ENCODE measurements at places on chromosomes 12 and 14. TPM values are rescaled to one million over a fixed set of nuclear protein-coding genes. Genes with fewer than 3 reads are reported as not detected.

GRCh38 chr12:59431266-59431665 is 164.6 kb upstream of the SLC16A7 start:
- no peak for DNase-seq
- H3K4me1 ChIP-seq: no peaks in the 10 kb centered on the region
- H3K27ac ChIP-seq: no peak overlapping the region
- H3K36me3 ChIP-seq: no peaks in the 10 kb centered on the region

GRCh38 chr12:26782372-26783130 is 50.4 kb downstream of the ITPR2 start:
- no peak for DNase-seq
- no peaks in the 10 kb centered on the region for H3K27me3 ChIP-seq
- H3K4me1 ChIP-seq: peaks cover 14% of the 10 kb centered on the region

DNA sequence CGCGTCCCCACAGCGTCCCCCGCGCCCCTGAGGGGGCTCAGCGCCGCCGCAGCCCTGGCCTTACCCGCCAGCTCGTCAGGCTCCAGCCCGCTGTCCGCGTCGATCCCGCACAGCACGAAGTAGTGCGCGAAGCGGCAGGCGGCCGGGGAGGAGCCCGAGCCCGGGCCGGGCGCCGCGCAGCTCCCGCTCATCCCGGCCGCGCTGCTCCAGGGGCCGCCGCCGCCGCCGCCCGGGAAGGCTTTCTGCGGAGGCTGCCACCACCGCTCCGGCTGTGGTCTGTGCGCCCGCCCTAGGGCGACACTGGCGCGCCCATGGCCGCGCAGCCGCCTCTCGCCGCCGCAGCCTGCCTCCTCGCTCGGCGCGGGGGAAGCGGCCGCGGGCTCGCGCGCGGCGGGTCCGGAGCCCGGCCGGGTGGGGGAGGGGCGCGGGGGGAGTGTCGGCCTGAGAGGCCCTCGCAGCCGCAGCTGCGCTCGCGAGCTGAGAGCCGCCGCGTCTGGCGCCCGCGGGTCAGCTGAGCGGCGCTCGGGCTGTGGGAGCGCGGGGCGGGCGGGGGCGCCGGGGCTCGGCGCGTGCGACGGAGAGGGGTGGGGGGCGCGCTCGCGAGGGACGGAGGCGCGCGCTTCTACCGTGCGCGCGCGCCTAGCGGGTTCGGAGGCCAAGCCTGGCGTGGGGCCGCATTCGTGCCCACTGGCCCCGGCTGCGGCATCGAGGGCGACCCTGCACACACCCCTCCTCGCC is at the start of gene DENND5B:
Gene DENND5B, minus strand, starts transcription at position 495 of the 738 bp plus-strand sequence. Its CDS starts 304 bp downstream, at position 191.
- H3K27me3 ChIP-seq: no peaks in the 10 kb centered on the region
- peak within 1 kb of the TSS; percentile 99 for H3K4me3 ChIP-seq
- peak within 1 kb of the TSS; percentile 97 for H3K27ac ChIP-seq
- peak; percentile 85 for DNase-seq
- peaks cover 35% of the 10 kb centered on the region for H3K4me1 ChIP-seq

The OASL gene
- total RNA-seq: 2.0 TPM

GRCh38 chr12:15620741-15621539 is 168.2 kb downstream of the EPS8 start:
- no peak for DNase-seq
- H3K36me3 ChIP-seq: no peaks in the 10 kb centered on the region
- H3K4me1 ChIP-seq: peaks cover 16% of the 10 kb centered on the region
- H3K4me3 ChIP-seq: no peak overlapping the region
- H3K27me3 ChIP-seq: no peaks in the 10 kb centered on the region

All from heart right ventricle (tissue), 16 donors.